Sciatic nerve (tissue), 2 donors: ENCODE measurements at places on chromosomes 13 and 19. TPM values are rescaled to one million over a fixed set of nuclear protein-coding genes. Genes with fewer than 3 reads are reported as not detected.

CLEC11A gene
- total RNA-seq = 16.6 TPM

GRCh38 chr13:35978607-35979316 is 152.4 kb downstream of the DCLK1 start:
- no peak for DNase-seq

DNA sequence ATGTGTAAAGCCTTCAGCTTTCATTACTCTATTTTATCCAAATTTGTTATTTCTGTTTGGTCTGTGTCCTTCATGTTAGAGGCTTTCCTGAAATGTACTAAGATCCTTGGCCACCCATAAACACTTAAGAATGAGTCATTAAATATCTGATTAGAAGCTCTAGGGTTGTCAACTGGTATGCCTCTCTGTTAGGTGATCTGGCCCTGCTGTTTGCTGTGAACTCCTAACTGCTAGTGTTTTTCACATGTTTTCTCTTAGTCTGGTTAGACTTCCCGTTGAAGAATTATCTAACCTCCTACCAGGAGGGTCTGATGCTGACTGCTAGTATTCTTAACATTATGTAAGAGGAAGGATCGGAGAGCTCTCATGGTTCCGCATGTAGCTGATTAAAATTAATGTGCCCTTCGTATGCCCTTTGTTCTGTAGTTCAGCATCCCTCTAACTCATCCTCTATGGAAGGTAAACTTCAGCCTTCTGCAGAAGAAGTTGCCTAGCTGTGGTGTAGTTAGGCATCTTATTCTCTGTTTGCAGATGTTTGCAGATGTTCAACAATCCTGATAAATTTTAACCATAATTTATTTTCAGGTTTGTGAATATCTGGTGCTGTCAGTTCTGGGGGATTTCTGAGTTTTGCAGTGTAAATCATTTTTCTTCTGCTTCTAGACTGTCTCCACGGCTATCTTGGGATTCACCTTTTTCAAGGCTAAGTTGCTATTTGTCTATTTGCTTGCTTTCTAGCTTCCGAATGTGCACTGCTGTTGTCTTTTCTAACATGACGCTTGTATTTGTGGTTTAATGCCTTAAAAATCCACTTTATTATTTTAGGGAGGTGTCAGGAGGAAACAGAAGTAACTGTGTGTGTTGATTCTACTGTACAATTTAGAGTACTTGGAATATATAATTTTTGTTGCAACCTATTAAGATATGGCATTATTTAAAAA is 207.2 kb upstream of the SPRY2 start:
- no peak for DNase-seq

DNA sequence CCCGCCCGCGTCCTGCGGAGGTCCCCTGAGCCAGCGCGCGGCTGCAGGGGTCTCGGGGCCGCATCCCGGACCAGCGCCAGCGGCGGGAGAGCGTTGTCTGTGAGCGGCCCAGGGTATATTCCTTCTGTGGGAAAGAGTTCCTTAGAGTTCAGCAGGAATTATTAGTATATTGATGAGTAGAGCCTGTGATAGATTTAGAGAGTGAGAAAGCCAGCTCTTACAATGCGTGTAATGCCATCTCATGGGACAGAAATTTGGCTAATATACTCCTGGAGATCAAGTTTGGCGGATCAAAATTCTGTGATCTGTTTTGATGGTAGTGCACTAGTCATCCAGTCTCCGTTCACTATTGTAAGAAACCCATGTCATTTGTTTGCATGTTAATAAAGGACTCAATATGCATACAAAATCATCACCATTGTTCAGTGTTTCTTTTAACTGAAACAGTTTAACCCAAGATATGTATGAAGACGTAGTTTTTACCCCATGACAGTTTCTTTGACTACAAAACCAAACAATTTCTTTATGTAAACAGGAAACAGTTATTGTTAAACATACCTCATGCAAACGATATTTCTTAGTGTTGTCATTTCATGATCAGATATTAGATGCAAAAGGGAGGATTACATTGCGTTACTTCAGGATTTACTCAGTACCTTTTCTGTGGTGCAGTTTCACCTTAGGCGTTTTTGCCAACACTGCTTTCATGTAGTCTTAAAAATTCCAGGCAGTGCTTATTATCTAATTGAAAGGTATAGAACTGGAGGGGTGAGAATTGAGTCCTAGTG is 9.9 kb downstream of the TNFRSF19 start:
- no peak for DNase-seq

- DNase-seq = no peak
Observed at GRCh38 chr13:28747851-28748250, 29.1 kb upstream of the SLC46A3 start.

DNA sequence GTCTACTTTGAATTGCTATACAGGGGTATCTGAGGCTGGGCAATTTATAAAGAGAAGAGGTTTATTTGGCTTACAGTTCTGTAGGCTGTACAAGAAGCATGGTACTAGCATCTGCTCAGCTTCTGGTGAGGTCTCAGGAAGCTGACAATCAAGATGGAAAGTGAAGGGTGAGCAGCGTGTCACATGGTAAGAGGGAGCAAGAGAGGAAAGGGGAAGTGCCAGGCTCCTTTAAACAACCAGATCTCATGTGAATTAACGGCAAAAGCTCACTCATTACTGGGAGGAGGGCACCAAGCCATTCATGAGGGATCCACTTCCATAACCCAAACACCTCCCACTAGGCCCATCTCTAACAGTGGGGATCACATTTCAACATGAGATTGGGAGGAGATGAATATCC is 222.4 kb downstream of the TDRD3 start:
- DNase-seq = no peak

GRCh38 chr13:109897988-109898624 is 111.7 kb upstream of the IRS2 start:
- DNase-seq = no peak

GPI gene
- total RNA-seq = 152 TPM

DNA sequence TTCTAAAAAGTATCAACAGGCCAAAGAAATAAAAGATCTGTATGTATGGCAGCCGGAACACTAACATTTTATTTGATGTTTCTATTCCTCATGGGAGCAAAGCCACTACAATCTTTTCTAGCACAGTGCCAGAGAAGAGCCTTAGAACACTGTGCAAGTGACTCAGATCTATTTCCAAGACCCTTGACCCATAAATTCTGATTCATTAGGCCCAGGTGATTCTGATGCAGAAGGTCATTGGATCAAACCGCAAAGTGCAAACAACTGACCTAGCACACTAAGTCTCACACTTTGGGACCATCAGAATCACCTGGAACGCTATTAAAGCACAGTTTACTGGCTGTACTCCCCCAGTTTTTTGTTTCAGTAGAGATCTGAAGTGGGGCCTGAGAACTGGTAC is 87.6 kb downstream of the MYCBP2 start:
- no peak for DNase-seq

GRCh38 chr19:16274447-16274846 is 50.2 kb upstream of the KLF2 start:
- no peak for DNase-seq

- DNase-seq = no peak
Observed at GRCh38 chr19:46042252-46042883, 1.6 kb upstream of the IGFL4 start.

MCF2L gene
- total RNA-seq = 64.1 TPM

DNA sequence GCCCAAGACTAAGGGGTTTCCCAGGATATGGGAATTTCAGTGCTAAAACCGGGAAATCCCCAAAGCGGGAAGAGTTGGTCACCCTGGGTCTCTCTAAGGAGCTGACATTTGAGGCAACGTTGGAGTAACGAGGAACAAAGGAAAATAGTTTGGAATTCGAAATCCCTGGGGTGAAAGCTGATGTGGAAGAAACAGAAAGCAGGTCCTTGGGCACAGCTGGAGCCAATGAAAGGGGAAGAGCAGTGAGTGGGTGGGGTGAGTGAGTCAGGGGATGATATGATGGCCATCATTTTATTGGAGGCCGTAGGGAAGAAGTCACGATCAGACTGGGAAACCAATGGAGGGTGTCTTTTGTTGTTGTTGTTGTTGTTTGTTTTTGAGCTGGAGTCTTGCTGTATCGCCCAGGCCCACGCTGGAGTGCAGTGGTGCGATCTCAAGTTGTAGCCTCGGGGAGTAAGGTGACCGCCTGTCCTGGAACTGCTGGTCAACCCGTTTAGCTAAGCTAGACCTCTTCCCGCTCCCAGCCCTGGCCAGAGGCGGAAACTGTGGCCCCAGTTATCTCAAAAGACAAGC is 3.4 kb upstream of the RFX2 start:
- DNase-seq = no peak

- no peak for DNase-seq
Observed at GRCh38 chr19:40438284-40438683, 5.9 kb downstream of the SERTAD3 start.

SERTAD1 gene
- total RNA-seq = 18.0 TPM

DNA sequence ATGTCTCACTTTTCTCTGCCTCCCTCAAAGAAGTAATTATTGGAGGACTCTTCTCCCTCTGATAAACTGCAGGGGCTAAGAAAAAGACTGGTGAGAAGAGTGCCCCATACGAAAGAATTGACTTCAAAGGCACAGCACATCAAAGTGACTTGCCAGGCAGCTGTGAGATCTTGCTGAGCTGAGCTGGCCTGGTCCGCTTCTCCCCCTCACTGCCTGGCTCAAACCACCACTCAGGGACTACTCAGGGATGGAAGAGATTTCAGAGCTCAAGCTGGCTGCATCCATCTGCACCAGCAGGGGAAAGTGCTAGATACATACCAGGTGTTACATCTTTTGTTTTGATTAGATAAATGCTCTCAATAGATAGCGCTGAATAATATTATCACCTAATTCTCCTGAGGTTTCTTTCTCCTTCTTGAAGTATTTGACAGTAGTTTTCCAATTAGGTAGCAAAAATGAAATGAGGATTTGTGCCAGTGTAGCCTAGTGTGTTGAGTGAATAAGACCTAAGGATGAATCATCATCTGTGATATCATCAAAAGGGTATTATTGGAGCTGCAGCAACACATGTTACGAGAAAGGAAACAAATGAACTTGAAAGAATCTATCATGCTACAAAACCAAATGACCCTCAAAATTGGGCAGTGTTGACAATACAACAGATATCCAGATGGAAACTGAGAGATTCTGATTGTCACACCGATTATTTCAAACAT is 379.8 kb downstream of the TBC1D4 start:
- no peak for DNase-seq

RFPL4AL1 gene
- not detected for total RNA-seq

DNA sequence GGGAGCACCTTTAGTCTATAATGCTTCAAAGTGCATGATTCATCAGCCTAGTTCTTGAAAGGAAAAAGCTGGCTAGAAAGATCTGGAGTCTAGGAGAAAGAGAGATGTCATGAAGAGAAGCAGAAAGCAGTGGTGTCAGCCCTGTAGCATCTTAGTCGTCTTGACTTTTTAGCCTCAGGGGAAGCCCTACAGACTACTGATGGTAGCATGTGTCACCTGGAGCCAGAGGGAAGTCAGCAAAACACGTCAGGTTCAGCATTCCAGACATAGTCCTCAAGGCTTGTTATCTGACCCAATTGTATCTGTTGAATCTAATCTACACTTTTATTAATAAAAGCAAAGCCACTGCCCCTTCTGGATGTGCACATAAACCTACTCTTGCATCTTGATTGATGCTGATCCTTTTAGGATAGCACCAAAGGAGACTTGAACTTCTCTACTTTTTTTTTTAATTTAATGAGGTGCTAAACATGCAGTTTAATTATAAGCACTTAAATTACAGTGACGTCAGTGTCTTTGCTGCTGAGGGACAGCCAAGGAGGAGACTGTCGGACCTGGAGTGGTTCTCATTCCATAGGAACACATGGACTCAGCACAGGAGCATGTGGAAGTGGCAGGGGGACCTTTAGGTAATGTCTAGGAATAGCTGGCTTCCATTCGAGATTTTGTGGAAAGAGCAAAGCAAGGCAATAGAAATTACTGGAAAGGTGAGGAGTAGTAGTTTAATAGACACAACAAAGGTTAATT is 525.5 kb upstream of the SGCG start:
- DNase-seq = no peak

GRCh38 chr13:26022538-26023292 is 29.1 kb downstream of the SHISA2 start:
- no peak for DNase-seq

GRCh38 chr19:45587873-45588272 is 3.3 kb upstream of the OPA3 start:
- no peak for DNase-seq

DNA sequence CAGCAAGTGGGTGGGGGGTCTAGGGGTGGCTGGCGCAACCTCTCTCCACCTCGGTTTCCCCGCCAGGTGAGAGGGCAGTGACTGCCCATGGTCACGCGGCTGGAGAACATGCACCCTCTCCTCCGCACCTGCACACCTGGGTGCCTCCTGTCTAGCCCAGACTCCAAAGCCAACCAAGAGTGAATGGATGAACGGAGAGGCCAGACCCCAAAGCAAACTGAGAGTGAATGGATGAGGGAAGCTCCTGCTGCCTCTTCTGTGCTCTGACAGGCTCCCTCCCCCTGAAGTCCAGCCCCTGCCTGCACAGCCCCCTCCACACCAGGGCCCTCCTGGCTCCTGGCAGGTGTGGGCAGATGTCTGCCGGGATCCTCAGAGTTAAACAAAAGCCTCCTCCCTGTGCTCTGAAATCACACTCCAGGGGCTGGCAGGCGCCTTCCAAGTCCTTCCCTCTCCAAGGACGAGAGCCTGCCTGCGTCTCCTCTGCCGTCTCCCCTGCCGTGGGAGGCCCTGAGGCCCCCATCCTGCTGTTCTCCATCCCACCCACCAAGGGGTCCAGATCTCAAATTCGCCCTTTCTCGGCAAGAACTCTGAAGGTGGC is 2.2 kb downstream of the SBNO2 start:
- DNase-seq = no peak

- DNase-seq = no peak
Observed at GRCh38 chr13:40433577-40433976, 232.9 kb downstream of the FOXO1 start.

- DNase-seq = no peak
Observed at GRCh38 chr19:52889076-52889475, 8.4 kb downstream of the ZNF320 start.

SLC25A30 gene
- total RNA-seq = 28.8 TPM

DNA sequence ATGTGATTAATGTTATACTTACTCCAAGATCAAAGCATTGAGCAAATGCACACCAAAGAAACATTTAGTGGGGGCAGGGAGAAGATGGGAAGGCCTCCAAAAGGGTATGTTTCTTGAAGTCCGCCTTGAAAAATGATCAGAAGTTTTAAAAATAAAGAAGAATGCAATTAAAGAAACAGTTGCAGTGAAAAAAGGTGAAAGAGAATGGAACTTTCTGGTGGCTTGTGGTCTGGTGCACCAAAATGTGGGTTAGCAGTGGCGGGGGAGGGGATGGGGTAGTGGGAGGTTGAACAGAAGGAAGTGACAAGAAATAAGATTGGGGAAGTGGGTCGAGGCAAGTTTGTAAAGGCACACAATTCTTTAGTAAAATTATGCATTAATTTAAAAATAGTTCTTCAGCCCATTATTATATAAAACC is 2.5 kb downstream of the LCP1 start:
- no peak for DNase-seq

CEACAM1 gene
- total RNA-seq = 5.8 TPM

GRCh38 chr19:56091066-56091490 is 30.0 kb downstream of the ZNF787 start:
- DNase-seq = no peak

GRCh38 chr13:51495316-51495715 is 42.5 kb upstream of the INTS6 start:
- DNase-seq = no peak

METTL21C gene
- not detected for total RNA-seq
